Stimulated activated CD4-positive, alpha-beta T cell treated with anti-CD3 and anti-CD28 coated beads, Interleukin-15, amount 100 ng/mL, for 48 hours (primary cell): ENCODE measurements at places on chromosomes 6 and 20.

DNA sequence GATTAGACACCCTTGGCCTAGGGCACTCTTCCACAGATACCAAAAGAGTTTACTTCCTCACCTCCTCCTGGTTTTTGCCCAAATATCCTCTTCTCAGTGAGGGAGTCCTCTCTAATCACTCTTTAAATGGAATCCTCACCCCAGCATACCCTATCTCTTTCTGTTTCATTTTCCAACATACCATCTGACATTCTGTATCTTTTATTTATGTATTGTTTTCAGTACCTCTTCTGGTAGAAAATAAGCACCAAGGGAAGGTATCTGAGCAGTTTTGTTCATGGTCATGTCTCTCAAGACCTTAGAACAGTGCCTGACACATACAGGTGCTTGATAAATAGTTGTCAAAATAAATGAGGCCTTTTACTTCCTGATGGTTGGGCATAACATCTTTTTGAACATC is 55.1 kb downstream of the KIAA0408 start:
- DNase-seq, result no peak

- DNase-seq, result no peak
Observed at GRCh38 chr6:91081452-91082067, 494.7 kb upstream of the MAP3K7 start.

DNA sequence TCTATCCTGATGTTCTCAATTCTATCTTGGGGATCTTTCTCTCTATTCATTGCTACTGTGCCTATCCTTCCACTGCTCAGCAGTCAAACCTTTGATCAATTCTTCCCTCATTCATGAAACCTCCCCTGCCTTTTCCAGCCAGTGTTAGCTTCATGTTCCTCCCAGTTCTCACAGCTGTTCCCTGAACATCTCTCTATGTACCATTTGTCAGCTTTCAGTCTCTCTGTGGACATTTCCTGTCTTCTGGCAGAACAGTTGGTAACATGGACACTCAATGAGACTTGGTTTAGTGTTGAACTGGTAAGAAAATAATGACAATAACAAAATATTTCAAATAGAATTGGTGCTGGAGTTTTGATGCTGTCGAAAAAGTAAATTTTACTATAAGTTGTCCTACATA is 26.2 kb downstream of the SPTLC3 start:
- DNase-seq, result no peak

GRCh38 chr6:8237668-8238067 is 135.3 kb upstream of the EEF1E1 start:
- DNase-seq, result no peak

GRCh38 chr20:25059866-25060465 is 2.0 kb upstream of the ACSS1 start:
- no peak for DNase-seq
